EH (cell line): ENCODE measurements at places on chromosomes 3 and 15.
A peak's percentile ranks its signal among the peaks of the same experiment; 100 is the strongest.

DNA sequence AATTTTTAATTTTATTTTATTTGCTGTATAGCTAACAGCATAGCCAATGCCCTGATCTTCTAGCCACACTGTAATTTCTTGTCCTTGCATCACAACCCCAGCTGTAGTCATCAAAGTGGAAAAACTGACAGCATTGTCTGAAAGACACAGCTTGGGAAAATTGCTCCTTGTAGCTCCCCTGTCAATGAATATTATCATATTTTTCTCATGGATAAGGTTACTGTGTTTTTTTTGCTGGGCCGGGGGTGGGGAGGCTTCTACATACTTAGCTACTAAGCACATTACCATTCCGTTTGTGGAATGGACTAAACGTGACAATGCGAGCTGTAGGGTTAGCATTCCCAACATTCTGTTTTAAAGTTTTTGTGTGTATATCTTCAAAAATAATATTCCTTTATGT lies 381.3 kb downstream of the TIGIT start:
- DNase-seq, result no peak

DNA sequence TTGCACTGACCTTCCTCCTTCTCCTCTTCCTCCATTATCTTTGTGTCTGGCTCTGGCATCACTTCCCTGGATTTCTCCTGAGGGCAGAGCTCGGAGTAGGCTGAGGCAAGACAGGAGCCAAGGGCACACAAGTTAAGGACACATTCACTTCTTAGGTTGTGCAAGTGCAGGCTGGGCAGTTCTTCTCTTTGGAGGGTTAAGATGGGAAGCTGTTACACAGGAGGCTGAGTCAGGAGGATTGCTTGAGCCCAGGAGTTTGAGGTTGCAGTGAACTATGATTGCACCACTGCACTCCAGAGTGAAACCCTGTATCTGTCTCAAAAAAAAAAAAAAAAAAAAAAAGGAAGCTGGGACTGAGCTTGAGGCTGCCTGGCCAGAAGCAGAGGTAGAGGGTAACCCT lies 176.2 kb upstream of the ANKRD28 start:
- no peak for DNase-seq

DNA sequence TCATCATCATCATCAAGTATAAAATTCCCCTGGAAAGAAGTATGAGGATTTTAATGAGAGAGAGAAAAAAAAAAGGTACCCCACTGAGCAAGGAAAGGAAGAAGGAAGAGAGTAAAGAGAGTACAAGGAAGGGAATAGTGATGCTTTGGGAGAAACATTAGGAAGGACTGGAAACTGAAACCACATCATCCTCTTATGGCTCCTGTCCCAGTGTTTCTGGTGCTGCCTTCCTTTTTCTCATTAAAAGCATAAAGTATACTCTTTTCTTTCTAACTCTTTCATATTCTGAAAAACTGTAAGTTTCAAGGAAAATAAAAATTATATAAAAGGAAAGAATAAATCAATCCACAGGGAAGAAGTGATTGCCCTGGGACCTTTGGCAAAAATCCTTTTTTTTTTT lies 616.4 kb upstream of the CBLB start:
- peak; percentile 19 for DNase-seq

DNA sequence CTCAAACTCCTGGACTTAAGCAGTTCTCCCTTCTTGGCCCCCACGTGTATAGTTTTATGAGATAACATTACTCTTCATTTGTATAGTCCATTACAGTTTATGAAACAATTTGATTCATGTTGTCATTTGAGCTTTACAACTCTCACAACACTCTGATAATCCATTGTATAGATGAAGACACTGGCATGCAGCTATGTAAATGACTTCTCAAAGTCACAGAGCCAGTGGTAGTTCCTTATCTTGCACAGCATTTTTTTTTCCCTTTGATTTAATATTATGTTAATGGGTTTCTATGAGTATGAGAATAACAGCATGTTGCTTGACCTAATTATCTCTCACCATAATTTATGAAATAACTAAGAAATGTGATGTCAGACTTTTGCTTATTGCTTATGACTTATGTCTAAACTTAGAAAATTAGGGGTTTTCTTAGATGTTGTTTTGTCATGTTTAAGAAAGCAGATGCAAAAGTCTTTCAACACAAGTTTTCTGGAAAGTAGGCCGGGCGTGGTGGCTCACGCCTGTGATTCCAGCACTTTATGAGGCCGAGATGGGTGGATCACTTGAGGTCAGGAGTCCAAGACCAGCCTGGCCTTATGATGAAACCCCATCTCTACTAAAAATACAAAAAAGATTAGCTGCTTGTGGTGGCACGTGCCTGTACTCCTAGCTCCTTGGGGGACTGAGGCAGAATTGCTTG lies 13.3 kb downstream of the VPS8 start:
- DNase-seq, result no peak

DNA sequence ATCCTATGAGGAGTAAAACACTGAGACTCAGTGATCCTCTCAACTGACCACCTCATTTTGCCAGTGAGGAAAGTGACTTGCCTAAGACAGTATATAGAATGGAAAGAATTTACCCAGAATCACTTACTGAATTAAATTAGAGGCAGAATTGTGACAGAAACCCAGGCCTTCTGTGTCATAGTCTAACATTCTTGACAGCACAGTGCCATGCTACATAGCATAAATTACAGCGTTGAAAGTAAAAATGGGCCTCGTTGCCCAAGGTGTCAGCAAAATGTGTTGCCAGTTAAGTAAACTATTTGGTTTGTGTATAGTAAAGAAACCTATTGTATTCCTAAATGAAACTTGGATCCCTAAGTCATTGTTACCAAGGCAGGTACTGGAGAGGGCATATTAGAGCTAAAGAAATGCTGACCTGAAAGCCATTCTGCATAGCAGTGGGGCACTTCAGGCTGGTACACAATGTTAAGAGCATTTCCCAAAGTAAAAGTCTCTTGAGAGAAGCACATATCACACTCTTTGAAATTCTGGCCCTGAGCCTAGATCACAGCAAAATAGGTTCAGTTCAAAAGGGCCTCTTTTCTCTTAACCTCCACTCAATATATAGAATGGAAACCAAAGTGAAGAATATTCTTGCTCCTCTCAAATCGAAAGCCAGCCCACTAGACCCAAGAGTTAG lies 53.8 kb downstream of the HMG20A start:
- DNase-seq, result no peak

DNA sequence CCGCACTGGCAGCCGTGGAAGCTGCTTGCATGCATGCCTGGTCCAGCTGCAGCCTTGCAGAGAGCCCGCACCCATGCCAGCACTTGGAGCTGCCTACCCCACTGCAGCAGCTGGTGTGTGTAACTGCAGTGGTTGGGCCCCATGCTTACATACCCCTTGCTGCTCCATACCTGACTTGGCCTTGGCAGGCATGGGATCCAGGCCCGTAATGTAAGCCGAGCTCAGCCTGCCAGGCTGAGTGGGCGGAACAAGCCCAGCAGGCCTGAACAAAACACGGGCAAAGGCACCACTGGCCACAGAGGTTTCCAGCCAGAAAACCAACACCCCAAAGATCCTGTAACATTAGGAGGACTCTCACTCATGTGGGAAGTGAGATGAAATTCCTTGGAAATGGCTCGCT lies 48.3 kb downstream of the SLC6A20 start:
- no peak for DNase-seq

DNA sequence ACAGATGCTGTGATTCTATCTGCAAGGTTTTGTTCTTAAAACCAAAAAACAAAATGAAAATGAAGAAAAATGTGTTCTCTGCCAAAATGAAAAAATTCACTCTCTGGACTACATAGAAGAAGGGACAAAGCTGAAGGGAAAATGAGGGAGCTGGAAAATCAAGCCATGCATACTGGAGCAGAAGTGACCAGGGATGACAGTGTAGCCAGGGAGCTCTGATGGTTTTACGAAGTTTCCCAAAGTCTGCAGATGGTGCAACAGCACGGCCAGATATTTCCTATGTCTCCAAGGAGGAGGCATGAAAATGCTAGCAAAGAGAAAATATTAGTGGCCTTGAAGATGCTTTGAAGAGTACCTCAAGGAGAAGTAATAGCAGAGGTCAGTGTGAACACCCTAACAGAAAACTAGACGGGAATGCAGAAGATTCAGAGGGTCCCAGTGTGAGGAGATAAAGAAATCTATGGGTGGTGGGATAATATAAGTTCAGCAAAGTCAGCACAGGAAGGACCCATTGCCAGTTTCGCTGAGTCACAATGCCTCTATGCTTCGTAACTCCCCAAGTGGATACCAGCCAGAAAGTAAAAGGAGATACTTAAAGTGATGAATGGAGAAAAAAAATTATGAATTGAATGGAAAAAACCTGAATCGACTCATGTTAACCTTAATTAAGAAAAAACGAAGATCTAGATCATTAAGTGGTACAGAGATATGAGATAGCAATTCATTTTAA lies 39.0 kb upstream of the POMGNT2 start:
- peak; percentile 43 for DNase-seq

DNA sequence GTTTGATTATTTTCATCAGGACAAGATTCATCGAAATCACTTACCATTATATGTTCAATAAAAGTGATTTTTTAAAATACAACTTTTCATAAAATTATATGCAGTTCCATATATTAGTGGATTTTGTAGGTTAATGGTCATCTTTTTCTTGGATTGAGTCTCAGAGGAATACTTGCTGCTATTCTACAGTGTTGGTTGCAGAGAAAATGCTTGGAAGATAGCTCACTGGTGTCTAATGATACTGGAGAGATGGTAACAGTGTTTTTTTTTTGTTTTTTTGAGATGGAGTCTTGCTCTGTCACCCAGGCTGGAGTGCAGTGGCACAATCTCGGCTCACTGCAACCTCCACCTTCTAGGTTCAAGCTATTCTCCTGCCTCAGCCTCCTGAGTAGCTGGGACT lies 143.3 kb downstream of the TCF12 start:
- peak; percentile 28 for DNase-seq

- DNase-seq, result peak; percentile 67
Measured at GRCh38 chr3:67418426-67419217, 235.8 kb downstream of the SUCLG2 start.

DNA sequence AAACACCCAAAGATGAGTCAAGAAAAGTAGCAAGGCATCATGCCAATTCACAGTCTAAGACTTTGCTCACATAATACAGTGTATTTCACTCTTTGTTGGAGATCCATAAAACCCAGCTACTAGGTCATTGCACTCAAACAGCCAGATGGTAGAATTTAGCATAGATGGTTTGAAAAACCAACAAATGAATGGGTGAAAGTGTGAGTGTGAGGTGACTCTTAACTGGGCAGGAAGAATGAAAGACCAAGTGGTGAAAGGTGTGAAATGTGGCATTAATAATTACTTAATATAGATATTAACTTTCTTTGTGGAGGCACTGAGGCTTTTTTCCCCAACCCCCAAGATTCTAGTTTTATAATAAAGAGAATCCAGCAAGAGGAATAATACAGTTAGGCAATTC lies 159.5 kb downstream of the SQOR start:
- DNase-seq, result no peak

- DNase-seq, result peak; percentile 84
Measured at GRCh38 chr15:42832576-42832975, 88.0 kb downstream of the TTBK2 start.

GRCh38 chr15:79966634-79967297 lies 4.2 kb downstream of the BCL2A1 start:
- no peak for DNase-seq

GRCh38 chr3:26345613-26346012 lies 277.0 kb upstream of the LRRC3B start:
- DNase-seq, result no peak

- DNase-seq, result peak; percentile 27
Measured at GRCh38 chr3:27726240-27726639, 4.1 kb upstream of the EOMES start.

- DNase-seq, result peak; percentile 53
Measured at GRCh38 chr3:101865751-101866509, 16.6 kb downstream of the NFKBIZ start.

DNA sequence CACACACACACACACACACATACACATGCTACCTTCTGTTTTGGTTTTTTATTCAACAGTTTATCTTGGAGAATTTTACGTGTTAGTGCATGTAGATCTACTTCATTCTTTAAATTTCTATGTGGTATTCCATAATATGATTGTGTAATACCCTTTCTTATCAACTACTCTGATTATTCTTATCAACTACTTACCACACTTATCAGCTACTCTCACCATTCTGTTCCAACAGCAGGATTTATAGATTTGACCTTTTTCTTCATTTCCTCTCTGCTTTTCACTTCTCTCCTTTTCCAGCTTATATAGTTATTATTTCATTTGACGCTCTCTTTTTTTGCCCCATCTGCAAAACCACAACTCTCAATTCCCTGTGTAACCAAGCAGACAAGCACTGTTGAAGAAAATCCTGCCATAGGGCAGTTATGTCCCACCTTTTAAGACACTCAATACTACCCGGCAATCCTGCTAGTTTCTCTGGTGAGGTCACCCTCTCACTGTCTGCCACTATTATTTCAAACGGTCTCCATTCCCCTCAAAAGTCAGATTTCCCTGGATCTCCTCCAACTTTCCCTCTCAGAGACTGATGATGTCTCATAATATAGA lies 56.9 kb upstream of the SATB1 start:
- DNase-seq, result no peak

GRCh38 chr3:99499235-99500158 lies 138.9 kb upstream of the COL8A1 start:
- DNase-seq, result peak; percentile 74

- no peak for DNase-seq
Measured at GRCh38 chr3:22210693-22211092, 459.7 kb upstream of the ZNF385D start.

DNA sequence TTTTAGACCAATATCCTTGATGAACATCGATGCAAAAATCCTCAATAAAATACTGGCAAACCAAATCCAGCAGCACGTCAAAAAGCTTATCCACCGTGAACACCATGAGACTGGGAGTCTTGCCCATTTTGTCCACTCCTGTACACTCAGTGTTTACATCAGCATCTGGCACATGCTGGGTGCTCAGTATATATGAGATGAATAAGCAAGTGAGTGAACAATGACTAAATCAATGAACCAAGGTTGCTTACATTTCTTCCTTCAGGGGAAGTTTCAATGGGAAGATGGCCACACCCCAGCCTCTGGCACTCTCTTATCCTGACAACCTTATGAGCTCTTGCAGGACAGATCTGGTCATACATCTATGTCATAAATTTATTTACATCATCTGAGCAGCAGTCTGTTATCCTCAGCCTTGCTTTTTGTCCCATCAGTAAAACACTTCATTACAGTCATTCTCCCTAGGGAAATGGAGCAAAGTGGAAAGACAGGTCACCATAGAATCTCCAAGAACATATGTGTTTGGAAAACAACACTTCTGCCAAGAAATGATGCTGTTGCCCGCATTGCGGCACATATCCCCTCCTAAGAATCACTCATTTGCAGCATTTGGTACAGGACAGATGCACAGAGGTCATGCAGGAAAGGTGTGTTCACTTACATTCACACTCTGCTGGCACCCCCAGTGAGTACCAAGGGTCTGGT lies 171.8 kb upstream of the EIF1B start:
- peak; percentile 59 for DNase-seq

GRCh38 chr3:133171831-133172230 lies 133.6 kb downstream of the TMEM108 start:
- no peak for DNase-seq

- DNase-seq, result peak; percentile 81
Measured at GRCh38 chr3:126216416-126216815, 36.0 kb upstream of the ALDH1L1 start.

DNA sequence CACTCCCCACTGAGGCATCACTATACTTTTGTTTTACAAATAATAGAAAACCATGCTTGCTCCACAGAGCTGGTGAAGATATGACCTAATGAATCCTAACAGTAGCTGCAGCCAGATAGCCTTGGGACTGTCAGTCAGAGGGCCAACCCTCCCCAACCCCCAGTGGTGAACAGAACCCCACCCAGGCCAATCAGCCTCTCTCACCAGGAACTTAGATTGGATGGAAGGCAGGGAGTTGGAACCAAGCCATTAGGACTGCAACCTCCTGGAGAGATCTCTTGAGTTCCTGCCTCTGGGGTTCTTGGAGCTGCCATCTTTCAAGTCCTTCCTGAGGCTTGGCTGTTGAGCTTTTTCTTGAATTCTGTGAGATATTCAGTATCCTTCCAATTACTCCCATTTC lies 3.0 kb upstream of the MRPS22 start:
- no peak for DNase-seq
